Activated naive CD8-positive, alpha-beta T cell treated with anti-CD3 and anti-CD28 coated beads for 36 hours (primary cell): ENCODE measurements at places on chromosomes 1 and 21. TPM values are rescaled to one million over a fixed set of nuclear protein-coding genes. Genes with fewer than 3 reads are reported as not detected.

- DNase-seq: no peak
Observed at GRCh38 chr1:6001992-6002576, 9.9 kb upstream of the NPHP4 start.

The MPL gene
- total RNA-seq: not detected

GRCh38 chr1:117188816-117189437 lies 21.8 kb downstream of the VTCN1 start:
- no peak for DNase-seq

DNA sequence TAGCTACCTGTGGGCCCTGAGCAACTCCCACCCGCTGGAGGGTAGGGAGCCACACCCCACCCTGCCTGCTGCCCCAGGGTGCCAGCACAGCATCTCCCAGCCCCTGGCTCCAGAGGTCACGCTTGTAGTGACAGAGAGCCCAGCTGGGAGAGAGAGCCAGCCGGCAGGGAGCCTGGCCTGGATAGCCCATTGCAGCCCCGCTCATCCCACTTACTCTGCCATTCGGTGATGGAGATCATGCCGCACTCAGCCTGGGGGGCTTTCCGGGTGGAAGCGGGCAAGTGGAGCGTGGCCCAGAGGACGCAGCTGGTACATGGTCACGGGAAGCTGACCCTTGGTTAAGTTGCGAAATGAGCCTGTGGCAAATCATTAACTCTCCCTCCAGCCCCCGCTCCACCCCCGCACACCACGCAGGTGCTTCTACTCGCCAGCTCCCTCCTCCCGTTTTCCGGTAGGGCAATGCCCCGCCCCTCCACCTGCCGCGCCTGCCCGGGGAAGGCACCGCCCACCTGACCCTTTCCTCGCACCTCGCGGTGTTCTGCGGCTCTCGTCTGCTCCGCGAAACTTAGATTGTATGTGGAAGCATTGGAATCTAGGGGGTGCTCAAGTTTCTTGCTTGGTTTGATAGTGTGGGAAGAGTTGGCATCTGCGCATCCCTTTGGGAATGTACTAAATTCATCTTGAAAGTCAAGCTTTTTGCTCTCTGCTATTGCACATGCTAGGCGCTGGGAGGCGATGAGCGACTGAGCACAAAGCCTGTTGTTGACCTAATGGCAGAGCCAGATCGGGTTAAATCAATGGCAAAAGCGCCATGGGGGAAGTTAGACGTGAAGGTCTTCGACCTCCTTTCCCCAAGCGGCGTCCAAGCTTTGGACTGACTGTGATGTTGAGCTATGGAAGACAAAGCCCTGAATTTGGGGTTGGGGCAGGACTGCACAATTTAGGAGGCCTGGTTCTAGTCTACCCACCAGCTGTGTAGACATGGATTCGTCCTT lies at the start of gene GOLT1A:
GOLT1A (minus strand) TSS at position 321 of the 995 bp plus-strand sequence; CDS start at position 239, 82 bp downstream.
- peak; percentile 53 for DNase-seq

DNA sequence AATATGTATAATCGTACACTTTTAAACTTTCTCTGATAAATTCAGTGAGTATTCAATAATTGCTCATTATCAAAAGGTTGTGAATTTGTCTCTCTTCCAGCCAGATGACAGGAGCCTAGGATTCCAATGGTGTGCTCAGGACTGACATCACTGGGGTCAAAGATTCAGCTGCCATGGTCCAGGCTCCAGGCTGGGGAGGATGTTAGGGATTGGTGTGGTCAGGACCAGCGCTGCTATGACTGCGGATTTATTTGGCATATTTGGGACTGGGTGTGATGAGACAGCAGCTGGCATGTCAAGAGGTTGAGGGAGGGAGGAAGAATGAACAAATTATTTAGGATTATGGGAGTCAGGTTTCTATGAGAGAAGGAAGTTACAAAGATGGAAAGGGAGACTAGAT lies 48.2 kb upstream of the ABCA4 start:
- DNase-seq: no peak

- no peak for DNase-seq
Observed at GRCh38 chr1:153513023-153513422, 22.8 kb downstream of the S100A6 start.
